SW 1271 (cell line): ENCODE measurements at places on chromosomes 4 and X.

DNA sequence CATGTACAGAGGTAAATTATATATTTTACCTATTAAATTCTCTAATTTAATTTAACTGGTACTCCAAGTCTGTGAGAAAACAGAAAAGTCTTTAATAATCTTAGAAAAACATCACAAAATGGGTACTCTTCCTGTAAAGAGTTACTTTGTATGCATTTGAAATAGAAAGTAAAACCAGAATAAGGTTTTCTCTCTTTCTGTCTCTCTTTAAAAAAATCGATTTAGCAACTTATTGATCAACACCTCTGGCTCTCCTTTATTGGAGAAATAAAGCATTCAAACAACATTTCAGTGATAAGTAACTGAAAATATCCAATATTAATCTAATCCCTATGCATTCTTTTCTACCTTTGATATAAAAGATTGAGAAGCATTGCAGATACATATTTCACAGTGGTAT lies 27.4 kb downstream of the ATOH1 start:
- no peak for DNase-seq

DNA sequence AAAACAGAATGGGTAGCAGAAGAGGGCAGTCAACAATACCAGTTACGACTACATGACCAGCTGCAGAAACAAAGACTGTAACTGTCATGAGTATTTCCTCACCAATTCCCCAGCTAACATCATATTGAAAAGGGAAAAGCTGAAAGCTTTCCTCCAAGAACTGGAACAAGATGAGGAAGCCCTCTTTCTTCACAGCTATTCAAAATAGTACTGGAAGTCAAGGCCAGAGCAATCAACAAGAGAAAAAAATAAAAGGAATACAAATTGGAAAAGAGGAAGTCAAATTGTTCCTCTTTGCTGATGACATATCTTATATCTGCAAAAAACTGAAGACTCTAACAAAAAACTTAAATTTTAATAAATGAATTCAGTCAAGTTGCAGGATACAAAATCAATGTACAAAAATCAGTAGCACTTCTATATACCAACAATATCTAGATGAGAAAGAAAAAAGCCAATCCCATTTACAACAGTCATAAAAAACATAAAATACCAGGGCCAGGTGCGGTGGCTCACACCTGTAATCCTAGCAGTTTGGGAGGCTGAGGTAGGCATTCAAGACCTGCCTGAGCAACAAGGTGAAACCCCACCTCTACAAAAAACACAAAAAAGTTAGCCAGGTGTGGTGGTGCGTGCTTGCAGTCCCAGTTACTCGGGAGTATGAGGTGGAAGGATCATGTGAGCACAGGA lies 125.4 kb downstream of the ATP8A1 start:
- DNase-seq, result no peak

DNA sequence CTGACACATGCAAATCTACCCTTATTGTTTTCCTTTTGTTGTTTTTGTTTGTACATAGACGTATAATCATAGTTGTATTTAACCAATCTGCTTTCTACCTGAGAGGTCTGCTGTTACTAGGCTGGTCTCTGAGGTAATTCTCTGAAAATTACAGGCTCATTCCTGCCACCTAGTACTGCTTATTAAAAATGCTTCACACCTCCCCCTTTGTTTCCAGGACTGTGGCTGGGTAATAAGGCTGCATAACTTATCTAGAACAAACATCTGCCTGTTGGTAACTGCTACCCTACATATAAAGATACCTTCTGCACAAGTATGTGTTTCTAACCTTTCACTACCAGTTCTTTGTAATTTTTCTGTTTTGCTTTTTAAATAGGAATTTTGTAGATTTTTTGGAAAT lies 34.2 kb downstream of the COX7B2 start:
- no peak for DNase-seq

GRCh38 chr4:16079046-16079445 lies 4.8 kb downstream of the PROM1 start:
- no peak for DNase-seq

- peak; percentile 7 for DNase-seq
Measured at GRCh38 chr4:185203486-185204237, at the start of gene CFAP97. CFAP97 (minus strand) TSS chr4:185204000; CDS start chr4:185191196, 12,804 bp downstream.

DNA sequence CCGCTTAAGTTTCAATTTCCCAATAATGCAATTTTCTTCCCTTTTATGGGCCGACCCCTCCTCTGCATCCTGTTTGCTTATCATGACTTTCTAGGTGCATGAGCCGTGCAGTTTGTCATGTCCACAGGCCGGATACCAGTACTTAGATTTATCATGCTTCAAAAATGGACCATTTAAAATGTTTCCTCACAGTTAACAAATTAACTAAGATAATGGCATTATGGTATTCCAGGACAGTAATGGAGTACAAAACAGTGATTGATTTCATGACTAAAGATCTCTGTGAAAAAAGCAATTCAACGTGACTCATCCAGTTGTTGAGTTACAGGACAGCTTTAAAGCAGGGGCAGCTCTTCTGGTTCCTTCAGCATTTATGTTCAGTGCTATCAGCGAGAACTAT lies 23.0 kb downstream of the SNX25 start:
- DNase-seq, result no peak
